ENCODE measurements at places on chromosomes 1 and 21. TPM values are rescaled to one million over a fixed set of nuclear protein-coding genes. Genes with fewer than 3 reads are reported as not detected.

DNA sequence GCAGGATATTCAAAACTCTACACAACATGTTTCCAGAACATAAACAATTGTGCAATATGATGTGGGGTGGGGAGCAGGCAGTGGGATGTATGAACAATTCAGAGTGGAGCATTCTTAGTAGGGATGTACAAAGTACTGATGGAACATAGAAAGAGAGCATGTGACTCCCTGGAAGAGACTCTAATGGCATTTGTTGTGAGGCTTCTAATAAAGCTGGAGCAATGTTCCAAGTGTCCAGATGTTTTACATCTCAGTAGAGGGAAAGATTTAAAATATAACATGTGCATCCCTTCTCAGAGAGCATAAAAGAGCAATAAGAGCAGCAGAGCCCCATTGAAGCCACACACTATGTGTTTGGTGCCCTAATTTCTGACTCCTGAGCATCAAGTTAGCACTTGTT is 116.5 kb downstream of the BRINP2 start:
- DNase-seq: no peak

- no peak for DNase-seq
Measured at GRCh38 chr1:107687849-107688753, 276.9 kb downstream of the VAV3 start.

- no peak for DNase-seq
Measured at GRCh38 chr1:1120096-1120495, 4.2 kb upstream of the C1orf159 start.

GBP2 gene
- 41.0 TPM for total RNA-seq

GRCh38 chr1:162756523-162756922 is 34.0 kb upstream of the HSD17B7 start:
- no peak for DNase-seq
